ENCODE measurements at places on chromosomes 3 and 15.
A peak's percentile ranks its signal among the peaks of the same experiment; 100 is the strongest.

DNA sequence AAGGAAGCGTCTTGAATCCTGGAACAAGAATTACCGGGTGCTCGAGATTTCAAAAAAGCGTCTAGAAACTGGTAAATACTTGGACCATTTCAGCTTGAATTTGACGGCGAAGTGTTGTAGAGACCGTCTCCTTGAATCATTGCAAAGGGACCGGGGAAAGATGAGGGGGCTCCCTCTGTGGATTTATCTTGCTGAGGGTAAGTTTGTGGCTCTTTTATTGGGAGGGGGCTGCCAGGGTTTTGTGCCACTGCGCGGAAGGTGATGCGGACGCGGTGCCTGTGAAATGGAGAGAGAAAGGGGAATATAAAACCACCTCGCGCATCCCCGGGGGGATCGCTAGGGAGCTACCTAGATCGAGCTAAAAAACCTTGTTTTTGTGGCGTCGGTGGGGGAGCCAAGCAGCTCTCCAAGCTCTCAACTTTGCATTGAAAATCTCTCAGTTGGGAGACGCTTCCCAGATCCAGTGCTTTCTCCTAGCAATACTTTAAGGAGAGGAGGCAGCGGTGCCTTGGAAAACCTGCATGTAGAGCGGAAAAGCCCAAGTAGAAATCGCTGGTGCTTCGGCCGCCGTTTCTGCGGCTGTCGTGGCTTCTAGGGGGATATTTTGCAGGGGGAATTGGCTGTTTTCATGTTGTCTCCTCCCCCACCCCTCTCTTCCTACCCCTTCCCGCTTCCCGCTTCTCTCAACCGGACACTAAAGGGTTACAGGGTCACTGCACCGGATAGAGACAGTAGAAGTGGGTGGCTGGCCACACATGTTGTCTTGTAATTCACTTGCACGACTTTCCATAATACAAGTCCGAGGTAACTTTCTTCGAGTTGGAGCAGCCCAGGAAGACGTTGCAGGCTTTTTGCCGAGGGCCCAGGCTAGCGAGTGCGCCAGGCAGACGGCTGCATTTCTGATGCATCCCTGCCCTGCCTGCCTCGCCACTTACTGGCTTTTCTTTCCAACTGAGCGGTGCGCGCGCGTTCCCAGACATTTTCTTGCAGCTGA, 187.6 kb downstream of the NLGN1 start:
- no peak for DNase-seq

DNA sequence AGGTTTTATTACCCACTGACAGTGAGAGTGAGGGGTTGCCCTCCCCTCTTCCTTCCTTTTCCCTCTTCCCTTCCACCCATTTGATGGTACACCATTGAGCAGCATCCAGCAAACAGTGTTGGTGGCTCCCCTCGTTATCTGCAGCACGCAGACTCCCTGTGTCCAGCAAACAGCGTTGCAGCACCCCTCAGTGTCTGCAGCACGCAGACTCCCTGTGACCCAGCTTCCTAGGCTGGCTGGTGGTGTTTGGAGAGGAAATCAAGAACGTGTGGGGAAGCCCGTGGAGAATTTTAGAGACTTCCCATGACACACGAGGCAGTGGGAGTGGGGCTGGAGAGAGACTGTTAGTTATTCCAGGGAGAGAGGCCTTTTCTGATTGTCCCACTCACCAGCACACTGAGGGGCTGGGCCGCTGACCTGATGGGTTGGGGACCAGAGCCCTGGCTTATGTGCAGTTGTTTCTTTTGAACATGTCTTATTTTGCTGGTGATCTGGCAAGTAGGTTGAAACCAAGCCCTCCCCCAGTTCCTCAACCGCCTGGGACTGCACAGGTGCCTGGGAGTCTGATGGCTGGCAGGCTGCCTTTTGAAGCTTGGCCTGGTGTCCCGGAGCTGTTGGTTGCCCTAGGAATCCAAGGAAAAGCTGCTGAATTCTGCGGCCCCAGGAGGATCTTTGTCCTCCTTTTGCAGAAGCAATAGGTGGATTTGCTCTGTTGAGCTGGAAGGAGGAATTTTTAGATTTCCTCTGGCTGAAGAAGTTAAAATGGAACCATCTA, 19.0 kb downstream of the APBA2 start:
- no peak for DNase-seq

DNA sequence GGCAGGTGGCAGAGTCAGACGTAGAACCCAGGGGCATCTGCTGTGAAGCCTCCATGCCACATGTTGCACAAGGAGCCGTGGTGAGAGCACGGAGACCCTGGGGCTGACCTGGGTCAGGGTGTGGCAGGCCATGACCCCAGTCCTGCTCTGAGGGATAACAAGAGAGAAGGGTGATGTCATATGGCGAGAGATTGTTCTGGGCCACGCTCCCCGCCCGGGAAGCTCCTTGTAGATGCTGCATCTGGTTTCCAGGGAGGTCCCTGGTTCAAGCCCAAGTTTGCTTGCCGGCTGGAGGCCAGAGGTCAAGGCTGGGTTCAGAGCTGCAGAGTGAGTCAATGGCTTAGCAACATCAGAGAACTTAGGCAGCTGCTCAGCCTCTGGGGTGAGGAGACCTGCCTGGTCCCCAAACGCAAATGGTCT, 17.3 kb downstream of the FGD5 start:
- no peak for DNase-seq

DNA sequence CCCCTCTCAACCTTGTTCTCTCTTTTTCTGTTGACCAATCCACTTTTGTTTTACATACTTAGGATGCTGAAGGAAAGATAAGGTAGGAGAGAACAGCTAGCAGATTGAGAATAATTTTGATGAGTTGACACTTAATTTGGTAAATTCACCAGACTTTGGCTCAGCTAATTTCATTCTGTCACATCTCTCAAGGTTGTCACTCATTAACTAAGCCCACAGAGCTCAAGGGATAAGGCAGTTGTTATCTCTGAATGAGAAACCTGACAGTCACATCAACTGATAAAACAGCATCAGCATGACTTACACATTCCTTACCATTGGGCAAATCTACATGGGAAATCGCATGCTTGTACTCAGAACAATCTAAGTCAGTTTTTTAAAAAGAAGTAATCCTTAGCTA, 591.4 kb downstream of the NLGN1 start:
- peak; percentile 31 for DNase-seq

GRCh38 chr3:19105826-19106225, 42.5 kb upstream of the KCNH8 start:
- no peak for DNase-seq

- peak; percentile 73 for DNase-seq
Observed at GRCh38 chr15:76312540-76313174, 1.4 kb upstream of the ETFA start.

- DNase-seq: no peak
Observed at GRCh38 chr3:16487511-16488175, 25.9 kb downstream of the RFTN1 start.

DNA sequence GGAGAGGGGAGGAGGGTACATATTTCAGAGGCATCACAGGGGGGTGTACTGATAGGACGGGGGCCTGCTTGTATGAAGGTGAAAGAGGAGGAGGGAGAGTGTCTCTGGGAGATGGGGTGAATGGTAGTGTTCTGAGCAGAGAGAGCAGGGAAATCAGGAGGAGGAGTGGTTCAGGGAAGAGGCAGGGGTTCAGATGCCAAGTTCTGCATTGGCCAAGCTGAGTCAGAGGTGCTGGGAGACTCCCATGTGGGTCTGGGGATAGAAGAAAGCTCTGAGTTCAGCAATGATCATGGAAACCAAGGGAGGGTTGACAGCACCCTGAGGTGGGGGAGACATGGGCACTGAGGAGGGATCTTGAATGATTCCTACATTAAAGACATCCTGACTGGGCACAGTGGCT, 3.0 kb downstream of the CYP8B1 start:
- no peak for DNase-seq

DNA sequence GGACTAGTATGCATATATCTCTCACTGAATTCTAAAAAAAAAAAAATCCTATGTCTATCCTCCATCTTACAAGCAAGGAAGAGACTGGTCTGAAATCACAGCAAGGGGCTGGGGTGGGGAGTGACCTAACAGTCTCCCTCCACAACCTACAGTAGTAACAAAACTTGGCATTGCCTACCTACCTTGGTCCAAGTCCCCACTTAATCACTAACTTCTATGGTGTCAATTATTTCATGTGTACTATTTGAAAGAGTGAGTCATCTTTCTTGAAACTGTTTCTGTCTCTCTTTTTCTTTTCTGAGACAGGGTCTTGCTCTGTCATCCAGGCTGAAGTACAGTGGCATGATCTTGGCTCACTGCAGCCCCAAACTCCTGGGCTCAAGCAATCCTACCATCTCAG, 36.8 kb downstream of the CHAC1 start:
- DNase-seq: no peak

GRCh38 chr3:188197388-188197847, 43.5 kb downstream of the LPP start:
- no peak for DNase-seq

DNA sequence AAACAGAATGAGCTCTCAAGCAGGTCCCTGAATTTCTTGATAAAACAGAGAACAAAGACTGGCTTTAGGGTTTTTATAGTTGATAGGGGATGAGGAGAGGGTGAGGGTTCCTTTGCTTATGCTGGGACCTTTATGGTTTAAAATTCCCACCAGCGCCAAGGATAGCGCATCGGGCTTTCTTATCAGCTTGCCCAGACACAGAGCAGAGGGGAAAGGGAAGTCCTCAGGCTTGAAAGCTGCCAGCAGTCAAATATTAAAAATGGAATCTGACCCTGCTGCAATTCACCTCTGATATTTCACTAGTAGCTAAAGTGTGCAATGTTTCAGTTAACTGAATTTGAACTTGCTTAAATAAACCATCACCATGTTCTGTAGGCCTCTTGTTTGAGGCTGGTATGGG, 55.0 kb upstream of the EPHA3 start:
- no peak for DNase-seq

GRCh38 chr3:128077202-128077624, 25.0 kb downstream of the SEC61A1 start:
- DNase-seq: no peak

- DNase-seq: peak; percentile 93
Observed at GRCh38 chr3:99108508-99108907, 207.0 kb upstream of the DCBLD2 start.

- DNase-seq: peak; percentile 85
Observed at GRCh38 chr15:78007964-78008886, 69.3 kb downstream of the TBC1D2B start.

DNA sequence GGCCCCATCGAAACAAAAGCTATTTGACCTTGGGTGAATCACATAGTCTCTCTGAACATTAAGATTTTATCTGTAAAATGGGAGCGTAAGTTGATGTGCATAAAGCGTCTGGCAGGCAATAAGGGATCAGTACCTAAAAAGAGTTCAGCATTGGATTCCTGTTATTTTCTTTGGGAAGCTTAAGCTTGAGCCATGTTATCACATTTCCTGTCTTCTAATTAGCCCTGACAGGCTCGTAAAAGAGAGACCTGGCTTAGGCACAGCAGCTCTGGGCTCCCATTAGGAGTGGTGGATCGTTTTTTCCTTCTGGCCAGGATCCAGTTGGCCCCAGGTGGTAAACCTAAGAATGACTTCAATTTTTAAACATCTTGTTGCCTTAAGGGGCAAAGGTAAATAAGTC, 26.0 kb upstream of the CA12 start:
- DNase-seq: no peak

DNA sequence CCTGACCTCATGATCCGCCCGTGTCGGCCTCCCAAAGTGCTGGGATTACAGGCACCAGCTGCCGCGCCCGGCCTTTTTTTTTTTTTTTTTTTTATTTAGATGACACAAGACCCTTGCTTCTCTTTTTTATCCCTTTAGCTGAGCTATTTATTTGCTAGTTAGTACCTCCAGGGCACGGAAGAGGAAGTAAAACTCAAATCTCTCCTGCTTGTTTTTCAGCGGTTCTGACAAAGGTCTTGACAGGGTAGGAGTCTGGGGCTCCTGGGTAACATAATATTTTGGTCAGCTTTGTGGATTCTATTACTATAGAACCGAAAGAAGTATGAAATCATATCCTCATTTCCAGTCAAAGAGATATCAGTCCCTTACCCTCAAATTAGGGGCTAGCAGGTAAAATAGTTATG, 44.0 kb upstream of the ETV5 start:
- DNase-seq: no peak

DNA sequence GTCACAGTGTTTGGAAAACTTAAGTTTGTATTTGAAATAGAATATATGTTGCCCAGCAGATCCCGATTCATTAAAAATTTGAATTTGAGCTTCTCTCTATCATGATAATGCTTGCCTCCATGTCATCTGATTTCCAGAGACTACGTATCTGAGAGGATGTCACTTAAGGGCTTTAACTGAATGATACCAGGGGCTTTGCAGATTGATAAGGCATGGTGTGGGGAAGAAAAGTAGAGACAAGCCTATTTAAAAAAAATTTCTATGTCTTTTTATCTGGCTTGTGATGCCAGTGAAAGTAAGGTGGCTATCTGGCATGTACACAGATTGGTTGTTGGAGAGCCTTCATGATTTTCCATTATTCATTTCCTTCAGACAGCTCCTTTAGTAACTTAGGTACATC, 72.7 kb downstream of the UBE2E2 start:
- no peak for DNase-seq

DNA sequence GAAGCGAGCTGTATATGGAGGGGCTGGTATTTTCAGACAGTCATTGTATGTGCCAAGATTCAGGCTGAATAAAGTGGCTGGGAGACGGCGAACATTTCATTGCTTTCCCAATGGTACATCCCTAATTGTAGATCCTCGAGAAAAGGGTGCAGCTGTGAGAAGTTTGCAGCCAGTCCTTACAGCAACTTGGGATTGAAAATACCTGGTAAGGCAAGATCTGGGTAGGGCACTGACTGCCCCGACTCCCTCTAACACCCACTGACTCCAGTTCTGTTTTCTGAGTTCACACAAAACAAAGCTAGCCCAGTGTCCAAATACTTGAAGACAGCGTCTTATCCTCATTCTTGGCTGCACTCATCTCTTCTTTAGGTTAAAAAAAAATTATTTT, 63.7 kb downstream of the EDEM1 start:
- DNase-seq: no peak

DNA sequence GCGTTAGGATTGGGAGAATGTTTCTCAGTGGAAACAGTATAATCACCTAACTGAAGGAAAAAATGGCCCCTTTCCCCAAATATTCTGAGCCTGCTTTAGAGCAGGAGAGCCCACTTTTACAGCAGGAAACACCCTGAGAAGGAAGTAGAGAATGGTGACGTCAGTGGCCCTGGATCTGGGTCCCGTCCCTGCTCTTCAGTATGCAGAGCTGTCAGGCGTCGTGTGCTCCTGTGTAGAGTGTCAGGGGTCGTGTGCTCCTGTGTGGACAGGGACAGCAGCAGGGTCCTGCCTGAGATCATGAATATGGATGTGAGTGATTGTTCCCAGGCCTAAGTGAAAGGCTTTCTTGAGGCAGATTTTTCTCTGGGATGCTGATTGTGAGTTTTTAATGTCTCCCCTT, 45.2 kb downstream of the CGNL1 start:
- DNase-seq: no peak

DNA sequence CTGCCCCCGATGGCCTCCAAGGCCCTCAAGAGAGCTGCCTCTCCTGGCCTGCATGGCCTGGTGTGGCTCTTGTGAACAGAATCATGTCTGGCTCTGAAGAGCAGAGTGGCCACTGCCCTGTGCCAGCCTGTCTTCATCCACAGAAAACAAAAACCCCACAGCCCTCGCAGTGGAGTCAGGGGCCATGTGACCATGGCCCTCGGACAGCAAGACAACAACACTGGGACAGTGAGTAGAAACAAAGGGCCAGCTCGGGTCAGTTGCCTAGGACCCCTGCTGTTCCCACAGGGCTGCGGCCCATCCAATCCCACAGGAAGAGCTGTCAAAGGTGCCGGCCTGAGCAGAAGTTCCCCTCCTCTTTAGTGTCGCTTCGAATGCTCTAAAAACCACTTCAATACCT, 72.5 kb downstream of the UMPS start:
- DNase-seq: no peak

GRCh38 chr15:61818801-61819200, 241.4 kb downstream of the VPS13C start:
- no peak for DNase-seq

GRCh38 chr3:16883057-16883722, 1.6 kb upstream of the PLCL2 start:
- no peak for DNase-seq
